ENCODE measurements at places on chromosomes 4 and X.

GRCh38 chr4:115873048-115873447 is 759.6 kb upstream of the NDST4 start:
- no peak for DNase-seq

DNA sequence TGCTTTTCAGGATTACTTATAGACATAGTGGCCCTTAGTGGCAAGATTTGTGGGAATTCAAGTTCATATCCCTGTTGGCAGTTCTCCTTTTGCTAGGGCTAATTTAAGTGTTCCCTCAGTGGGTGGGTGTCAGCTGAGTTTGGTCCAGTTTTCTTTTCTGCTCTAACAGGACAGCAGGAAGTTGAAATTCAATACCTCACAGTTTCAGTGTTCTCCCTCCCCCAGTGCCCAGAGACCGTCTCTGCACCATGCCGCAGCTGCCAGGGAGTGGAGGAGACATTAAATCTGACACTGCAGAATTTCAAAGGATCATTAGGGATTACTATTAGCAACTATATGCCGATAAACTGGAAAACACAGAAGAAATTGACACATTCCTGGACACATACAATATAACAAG is 50.7 kb downstream of the UBE2NL start:
- DNase-seq, result no peak

GRCh38 chr4:163121689-163122088 is 45.0 kb downstream of the NAF1 start:
- no peak for DNase-seq

- no peak for DNase-seq
Measured at GRCh38 chr4:155745984-155746383, 12.8 kb upstream of the GUCY1B1 start.

DNA sequence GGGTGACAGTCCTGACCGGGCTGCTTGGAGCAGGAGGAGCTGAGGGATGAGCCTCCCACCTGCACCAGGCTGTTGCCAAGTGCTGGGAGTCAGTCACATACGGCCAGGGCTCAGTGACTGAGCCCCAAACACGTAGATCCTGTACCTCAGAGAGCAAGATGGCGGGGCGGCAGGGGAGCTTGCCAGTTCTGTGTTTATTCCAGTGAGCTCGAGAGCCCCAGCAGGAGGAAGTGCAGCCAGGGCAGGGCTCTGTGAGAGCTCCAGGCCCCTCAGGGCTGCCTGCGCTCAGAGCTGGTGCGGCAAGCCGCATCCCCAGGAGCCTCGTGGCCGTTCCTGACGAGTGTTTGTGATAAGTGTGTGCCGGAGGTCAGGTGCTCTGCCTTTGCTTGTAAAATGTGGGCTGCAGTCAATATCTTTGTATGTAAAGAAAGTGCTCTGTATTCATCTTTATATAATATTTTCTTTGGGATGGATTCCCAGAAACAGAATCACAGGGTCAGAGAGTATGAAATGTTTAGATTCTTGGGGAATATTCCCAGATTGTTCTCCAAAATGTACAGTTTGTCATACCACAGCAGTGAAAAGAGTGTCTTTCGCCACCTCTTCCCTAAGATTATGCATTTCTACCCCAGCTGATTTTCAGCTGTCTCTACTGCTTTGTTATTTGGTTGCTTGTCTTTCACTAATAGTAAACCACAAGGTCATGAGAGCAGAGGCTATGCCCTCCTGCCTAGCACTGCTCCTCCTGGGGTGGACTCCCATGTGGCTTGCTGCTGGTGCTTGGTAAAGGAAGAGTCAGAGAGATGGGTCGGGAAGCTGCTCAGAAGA is 50.3 kb downstream of the NELFA start:
- DNase-seq, result no peak

DNA sequence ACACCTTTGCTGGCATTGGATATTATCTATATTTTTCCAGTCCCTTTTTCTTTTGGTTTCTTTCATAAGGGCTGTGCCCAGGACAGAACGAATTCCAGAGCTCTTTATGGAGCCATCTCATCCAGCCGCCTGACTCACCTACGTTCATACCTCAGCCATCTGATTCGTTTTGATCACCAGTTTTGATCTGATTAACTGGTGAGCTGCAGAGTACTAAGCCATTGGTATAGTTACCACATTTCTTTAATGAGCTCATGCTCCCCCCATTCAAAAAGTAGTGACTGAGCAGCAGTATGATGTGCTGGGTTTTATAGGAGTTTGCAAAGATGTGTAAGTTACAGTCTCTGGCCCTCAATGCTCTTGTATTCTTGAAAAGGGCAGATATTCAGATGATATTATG is 43.0 kb upstream of the CDKN2AIP start:
- no peak for DNase-seq

DNA sequence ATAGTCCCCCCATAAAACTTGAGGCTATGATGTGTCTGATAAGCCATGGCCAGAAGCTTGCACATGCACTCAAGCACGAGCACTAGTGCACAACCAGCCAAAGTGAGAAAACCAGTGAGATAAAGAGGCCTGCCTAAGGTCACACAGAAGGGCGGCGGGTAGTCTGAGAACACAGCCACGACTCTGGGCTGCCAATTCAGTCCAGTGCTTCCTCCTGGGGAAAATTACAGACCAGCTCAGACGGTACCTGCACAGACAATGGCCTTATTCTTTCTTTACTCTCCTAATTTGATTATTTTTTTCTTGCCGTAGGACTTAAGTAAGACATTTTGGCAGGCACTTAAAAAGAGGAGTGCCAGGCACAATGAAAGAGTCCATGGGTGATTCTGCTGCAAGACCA is 533.2 kb upstream of the FAT1 start:
- no peak for DNase-seq

DNA sequence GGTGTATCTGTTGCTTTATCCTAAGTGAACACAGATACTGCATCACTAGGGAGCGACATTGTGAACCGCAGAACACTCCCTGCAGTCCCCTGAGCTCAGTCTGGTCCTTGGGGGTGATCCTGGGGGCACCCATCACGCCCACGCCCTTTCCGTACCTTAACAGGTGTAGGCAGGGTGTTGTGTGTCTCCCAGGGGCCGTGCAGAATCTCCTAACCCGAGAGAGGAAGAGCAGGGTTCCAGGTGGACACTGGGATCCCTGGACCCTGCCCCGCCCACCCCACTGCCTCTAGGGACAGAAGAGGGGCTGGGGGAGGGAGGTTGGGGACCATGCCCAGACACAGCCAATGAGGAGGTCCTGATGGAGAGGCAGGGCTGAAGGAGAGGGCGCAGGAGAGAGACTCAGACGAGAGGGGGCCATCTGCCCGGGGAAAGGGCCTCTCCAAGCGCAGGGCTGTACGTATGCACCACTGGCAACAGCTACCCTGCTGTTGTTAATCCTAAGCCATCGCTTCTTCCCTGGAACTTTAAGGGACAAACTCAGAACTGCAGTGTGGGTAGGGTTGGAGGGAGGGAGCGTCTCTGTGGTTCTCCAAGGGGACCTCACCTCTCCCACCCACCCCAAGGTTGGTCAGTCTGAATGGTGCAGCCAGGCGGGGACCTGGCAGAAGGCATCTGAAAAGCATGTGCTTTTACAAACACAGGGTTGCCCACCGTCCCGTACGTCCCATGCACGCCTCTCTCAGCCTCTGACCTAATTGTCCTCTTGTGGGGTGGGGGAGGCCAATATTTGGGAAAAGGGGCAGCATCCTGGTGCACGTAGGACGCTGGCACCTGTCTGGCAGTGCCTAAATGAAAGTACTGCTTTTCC is 2.5 kb downstream of the P2RY8 start:
- no peak for DNase-seq
